ENCODE measurements at places on chromosomes 7 and 10. TPM values are rescaled to one million over a fixed set of nuclear protein-coding genes. Genes with fewer than 3 reads are reported as not detected.

Gene DGKI
- 1.7 TPM for total RNA-seq

Gene SFRP5
- total RNA-seq: not detected

Gene TMEM178B
- total RNA-seq: under 0.01 TPM

Gene BET1
- total RNA-seq: 29.4 TPM

Gene SORBS1
- 0.17 TPM for total RNA-seq

Gene NPC1L1
- total RNA-seq: 0.17 TPM

Gene TEX47
- total RNA-seq: not detected

Gene GRM3
- total RNA-seq: not detected

Gene PLXDC2
- 2.8 TPM for total RNA-seq

Gene SPDYE9
- under 0.01 TPM for total RNA-seq

Gene PKD1L1
- total RNA-seq: not detected

Gene OR9A2
- total RNA-seq: not detected

Gene SMKR1
- total RNA-seq: not detected

Gene SUMF2
- 259 TPM for total RNA-seq

Gene EVX1
- total RNA-seq: not detected

Gene NFE2L3
- 1.2 TPM for total RNA-seq

Gene SGCE
- total RNA-seq: 87.5 TPM

Gene TEX36
- total RNA-seq: not detected

Gene FKBP14
- 42.9 TPM for total RNA-seq

Gene GOT1
- total RNA-seq: 25.8 TPM

Gene FRA10AC1
- total RNA-seq: 11.3 TPM

Gene NME8
- not detected for total RNA-seq

Gene GJD4
- not detected for total RNA-seq

Gene CALML3
- total RNA-seq: not detected

Gene AKR1B15
- total RNA-seq: not detected

Gene RBM33
- total RNA-seq: 33.5 TPM

Gene PILRA
- 0.15 TPM for total RNA-seq

Gene LIPF
- 0.29 TPM for total RNA-seq

Gene ELOVL3
- 0.83 TPM for total RNA-seq

Gene LOXL4
- 78.2 TPM for total RNA-seq

Measured in smooth muscle cell of trachea (primary cell).